ENCODE measurements at places on chromosomes 13 and 19.

DNA sequence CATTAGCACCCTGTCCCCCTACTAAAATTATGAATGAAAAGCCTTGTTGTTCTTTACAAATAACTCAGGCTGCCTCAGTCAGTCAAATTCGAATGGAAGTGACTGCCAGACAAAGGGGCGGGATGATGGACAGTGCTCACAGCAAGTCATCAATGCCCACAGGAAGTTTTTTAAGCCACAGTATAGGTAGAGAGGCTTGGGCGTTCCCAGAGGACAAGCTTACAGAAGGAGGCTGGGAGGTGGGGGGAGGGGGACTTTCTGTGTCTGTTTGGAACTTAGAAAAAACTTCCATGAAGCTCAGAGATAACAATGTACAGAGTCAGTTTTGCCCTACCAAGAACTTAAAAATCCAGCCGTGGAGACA is 18.5 kb upstream of the SPRY2 start:
- DNase-seq: no peak

DNA sequence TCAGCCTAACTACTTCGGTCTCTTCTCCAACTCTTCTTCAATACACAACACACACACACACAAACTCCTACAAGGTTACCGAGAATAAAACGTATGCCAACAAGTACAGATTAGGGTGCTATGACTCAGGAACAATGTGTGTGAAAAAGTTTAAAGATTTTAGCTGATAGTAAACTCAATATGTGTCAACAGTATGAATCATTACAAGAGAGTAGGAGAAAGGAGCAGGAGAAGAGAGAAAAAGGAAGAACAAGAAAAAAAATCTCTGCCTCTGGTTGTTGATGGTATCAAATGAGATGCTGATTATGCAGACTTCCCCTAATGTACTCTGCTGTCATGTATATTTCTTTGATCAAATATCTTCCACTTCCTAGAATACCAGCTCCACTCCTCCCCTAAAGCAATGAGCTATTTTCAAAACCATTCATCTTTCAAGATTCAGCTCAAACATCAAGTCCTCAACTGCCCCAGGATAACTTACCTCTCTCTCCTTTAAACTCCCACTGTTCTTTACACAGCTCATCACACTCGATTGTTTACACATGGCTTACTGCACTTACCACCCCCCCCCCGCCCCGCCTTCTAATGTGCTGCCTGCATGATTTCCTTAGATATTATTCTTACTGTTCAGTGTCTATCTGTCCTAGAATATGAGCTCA is 95.6 kb downstream of the FAM216B start:
- DNase-seq: peak; percentile 61

DNA sequence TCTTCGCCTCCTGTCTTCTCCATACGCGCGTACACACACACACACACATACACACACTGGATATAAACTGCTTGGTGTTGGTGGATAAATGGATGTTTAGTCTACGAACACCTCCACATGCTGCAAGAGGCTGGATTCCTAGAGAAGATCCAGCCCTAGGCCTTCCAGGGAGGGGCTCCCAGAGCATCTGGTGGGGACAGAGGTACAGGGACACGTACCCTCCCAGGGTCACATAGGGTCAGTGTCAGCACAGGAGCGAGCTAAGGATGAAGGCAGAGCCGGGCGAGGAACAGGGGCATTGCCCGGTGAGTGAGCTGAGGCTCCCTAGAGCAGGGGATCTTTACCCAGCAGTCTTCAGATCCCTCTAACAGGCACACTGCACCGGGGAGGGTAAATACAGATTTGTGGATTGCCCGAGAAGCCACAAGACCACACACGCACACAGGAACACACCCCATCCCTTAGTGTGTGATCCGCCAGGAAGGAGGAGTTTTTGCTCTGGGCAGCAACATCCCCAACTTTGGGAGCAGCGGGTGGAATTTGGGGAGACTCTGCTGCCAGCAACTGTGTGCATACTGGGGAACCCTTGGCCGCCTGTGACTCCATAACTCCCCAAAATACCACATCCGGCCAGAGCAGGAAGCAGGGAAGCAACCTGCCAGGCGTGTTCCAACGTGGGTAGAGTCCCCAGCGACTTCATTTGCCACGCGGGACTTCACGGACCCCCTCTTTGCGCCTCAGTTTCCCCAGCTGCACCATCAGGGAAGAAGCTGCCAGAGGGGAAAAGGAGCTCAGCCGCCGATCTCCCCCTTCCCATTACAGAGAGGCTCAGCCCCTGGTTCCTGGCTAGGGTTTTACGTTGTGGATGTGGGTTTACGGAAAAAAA is 5.8 kb upstream of the TLE2 start:
- peak; percentile 51 for DNase-seq

- DNase-seq: no peak
These were observed 14.6 kb upstream of the CLC start for GRCh38 chr19:39752390-39752789.

- DNase-seq: no peak
These were observed 457.3 kb downstream of the EFNB2 start for GRCh38 chr13:106078191-106078590.

GRCh38 chr19:40623403-40624251 is 22.5 kb downstream of the LTBP4 start:
- no peak for DNase-seq

GRCh38 chr19:54062643-54063042 is 1.1 kb downstream of the VSTM1 start:
- DNase-seq: no peak

DNA sequence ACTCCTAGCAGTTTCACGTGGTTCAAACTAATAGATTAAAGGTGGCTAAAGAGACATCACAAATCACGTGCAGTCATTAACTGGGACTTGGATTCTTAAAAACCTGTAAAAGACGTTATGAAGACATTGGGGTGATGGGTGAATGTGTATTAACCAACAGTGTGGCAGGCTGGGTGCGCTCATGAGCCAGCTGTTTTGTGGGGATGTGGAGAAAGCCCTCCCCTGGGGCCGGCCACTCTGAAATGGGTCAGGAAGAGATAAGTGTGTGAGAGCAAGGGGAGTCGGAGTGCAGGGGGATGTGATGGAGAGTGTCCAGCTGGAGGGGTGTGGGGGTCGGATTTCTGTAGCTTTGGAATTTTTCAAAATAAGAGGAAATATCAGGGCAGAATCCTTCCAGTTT is 10.4 kb downstream of the UPF1 start:
- DNase-seq: no peak

DNA sequence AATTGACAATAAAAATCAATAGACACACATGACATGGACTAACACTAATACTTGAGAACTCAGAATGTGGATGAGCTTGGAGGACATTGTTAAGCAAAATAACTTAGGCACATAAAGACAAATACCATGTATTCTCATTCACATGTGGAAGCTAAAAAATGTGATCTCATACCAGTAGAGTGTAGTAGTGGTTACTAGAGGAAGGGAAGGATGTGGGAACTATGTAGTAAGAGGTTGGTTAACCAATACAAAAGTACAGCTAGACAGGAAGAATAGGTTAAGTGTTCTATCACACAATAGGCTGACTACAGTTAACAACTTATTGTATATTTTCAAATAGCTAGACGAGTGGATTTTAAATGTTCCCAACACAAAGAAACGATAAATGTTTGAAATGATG is 415.8 kb upstream of the KLF12 start:
- peak; percentile 21 for DNase-seq

DNA sequence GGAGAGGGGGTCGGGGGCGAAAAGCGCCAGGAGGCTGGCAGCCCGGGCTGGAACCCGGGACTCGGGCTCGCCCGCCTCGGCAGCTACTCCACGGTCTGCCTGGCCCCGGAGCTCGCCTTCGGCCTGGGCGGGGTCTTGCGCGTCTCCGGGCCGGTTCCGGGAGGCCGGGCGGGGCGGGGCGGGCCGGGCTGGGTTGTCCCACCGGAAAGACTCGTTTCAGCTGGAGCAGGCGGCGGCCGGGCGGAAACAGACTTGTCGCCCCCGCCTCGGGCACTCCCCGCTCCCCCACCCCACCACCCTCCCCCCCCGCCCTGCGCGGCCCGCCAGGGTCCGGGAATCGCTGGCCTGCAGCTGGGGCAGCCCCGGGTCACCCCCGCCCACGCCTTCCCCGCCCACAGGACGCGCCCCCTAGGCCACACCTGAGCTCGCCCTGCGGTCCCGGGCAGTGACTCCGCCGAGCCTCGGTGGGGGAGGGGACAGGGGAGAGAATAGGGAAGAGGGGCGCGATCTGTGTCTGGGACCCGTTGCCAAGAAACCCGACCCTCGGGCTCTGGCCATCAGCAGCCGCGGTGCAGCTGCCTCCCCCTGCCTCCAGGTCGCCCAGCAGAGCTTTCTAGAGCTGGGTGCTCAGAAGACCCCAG is 109.4 kb downstream of the KCTD15 start:
- no peak for DNase-seq

- DNase-seq: no peak
These were observed 841 bp upstream of the ZNF223 start for GRCh38 chr19:44050740-44051649.

GRCh38 chr19:12596485-12596884 is 14.1 kb downstream of the ZNF490 start:
- no peak for DNase-seq

- no peak for DNase-seq
These were observed 13.3 kb downstream of the EXOC3L2 start for GRCh38 chr19:45231891-45232290.

GRCh38 chr19:38517321-38517720 is 83.8 kb downstream of the RYR1 start:
- DNase-seq: no peak

DNA sequence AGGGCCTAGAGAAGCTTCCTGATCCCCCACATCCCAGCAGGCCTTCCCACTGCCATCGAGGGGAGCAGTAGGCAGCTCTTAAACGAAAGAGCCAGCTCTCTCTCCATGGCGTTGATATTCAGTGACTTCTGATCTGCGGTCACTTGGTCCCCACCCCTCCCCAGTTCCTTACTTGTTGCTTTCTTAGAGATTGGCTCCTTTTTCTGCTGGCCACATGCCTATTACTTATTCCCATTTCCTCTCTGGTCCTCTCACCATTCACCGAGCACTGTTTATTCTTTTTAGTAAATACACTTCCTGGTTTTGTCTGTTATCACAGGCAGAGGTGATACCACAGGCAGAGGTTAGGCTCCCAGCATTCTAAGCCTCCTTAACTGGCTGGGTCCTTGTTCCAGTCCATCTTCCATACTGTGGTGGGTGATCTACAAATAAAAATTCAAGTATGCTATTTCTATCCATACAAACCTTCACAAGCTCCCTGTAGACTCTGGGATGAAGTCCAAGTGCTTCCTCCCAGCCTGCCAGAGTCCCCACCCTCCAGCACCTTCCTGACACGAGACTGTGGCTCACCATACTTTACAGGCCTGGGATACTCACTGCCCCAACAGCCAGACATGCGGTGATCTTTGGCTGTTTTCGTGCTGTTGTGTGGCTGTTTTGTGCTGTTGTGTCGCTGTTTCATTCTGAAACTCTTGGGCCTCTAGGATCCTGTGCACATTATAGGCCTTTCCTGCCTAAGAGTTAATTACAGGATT is 315.9 kb downstream of the ATP8A2 start:
- DNase-seq: no peak

- DNase-seq: no peak
These were observed 12.8 kb downstream of the LTBP4 start for GRCh38 chr19:40613690-40614621.

- DNase-seq: no peak
These were observed 115.8 kb downstream of the NUFIP1 start for GRCh38 chr13:44873461-44873860.
